ENCODE measurements at places on chromosomes 2 and 18.
A peak's percentile ranks its signal among the peaks of the same experiment; 100 is the strongest.

DNA sequence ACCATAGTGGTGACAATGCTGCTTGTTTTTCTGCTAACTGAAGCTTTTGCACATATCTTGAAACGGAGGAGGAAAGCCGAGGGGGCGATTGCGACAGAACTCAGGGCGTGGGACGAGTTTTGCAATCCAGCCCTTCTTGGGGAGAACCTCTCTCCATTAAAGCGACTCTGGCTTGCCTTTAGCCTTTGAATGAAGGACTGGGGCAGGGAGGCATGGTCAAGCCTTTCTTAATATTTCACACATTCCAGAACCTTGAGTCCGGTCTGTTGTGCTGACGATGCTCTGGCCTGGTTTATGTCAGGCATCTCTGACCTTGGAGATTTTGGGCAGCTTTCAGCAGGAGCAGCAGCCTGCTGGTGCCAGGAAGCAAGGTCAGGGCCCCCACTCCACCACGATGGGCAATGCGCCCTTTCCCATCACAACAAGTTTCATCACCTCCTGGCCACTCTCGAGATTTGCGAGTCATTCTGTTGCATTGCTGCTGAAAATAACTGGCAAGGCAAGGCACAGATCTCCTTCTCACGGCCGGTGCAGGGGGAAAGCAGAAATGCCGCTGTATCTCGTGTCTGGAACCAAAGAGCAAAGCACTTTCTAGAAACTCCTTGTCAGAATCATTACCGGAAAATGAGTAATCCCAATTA lies 10.8 kb downstream of the EMILIN2 start:
- DNase-seq, result no peak

DNA sequence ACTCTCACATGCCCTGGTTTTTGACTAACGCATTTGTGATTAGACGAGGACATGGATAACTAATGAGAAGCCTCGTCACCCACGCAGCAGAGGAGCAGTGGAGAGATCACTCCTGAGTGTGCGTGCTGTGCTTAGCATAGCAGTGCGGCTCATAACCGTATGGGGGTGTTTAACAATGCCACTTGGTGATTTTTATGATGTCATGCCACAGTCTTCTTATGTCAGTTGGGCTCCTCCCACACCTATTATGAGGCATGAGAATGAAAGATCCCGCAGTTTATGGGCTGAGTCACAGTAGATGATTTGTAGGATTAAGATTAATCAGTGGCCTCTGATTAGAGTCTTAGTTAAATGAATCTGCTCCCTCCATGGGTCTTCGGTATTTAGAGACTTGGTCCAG lies 2.5 kb upstream of the SMIM21 start:
- DNase-seq, result no peak

GRCh38 chr2:199985625-199986207 lies 30.3 kb downstream of the MAIP1 start:
- peak; percentile 93 for DNase-seq

DNA sequence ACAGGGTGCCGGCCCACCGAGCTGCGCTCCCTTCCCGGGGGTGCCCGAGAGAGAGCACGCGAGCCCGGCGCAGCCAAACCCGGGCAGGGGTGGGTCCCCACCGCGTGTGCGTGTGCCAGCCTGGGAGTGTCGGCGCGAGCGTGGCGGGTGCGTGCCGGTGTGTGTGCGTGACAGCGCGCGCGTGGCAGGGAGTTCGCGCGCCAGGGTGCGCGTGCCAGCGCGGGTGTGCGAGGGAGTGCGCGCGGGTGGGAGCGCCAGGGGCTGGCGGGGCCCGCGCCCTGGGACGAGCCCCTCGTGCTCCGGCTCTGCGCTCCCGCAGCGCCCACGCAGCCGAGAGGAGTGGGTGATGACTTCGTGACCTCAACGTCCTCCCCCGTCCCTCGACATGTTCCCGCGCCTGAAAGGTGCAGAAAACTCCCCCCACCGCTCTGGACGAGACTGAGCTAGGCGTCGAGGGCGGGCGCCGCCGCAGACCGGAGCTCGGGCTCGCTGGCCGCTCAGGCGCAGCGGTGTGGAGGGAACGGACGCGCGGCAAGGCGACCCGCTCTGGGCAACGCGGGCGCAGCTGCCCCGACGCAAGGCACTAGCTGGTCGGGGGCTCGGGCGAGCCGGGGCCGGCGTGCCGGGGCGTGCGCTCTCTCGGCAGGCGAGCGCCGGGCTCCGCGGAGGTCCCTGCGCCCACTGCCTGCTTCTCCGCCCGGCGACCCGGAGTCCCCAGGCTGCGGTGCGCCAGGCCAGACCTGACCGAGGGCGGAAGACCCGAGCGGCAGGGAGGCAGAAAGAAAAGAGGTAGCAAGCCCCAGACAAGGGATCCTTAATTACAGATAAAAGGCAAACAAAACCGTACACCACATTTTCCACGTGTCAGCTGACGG lies 582.8 kb downstream of the ZEB2 start:
- peak; percentile 22 for DNase-seq

DNA sequence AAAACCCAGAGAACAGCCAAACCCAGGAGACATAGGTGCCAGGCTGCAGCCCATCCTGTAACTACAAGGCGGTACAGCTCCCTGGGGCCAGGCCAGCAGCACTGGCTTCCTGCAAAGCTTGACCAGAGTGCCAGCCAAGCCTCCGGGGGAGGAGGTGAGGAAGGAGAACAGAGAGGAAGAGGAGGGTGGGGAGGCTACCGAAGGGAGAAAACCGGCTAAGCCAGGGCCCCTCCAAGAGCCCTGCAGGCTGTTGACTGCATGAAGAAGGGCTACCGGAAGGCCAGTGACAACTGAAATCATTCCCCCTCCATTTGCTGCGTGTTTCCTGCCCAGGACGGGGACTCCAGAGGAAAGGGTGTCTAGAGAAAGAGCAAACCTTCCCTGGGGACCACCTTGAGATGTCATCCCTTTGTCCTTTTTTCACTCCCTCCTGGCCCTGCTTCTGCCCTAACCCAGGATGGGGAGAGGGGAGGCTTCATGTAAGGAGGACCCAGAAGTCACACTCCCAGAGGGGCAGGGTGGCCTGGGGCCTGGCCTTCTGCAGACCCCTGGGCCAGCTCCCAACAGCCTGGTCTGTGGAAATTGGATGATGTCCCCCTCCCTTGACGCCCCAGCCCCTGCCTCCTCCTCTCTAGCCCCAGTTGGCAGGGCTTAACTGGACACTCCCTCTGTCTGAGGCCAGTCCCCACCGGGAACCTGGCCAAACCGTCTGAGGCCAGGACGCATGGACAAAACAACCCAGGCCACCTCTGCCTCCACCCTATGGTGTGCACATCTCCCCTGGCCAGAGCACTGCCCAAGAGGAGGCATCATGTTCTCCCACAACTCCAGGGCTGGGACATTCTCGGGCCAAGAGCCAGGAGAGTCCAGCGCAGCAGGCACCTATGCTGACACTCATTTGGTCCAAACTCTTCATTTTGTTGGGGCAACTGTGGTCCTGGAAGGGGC lies 207.8 kb downstream of the CYP26B1 start:
- DNase-seq, result no peak

DNA sequence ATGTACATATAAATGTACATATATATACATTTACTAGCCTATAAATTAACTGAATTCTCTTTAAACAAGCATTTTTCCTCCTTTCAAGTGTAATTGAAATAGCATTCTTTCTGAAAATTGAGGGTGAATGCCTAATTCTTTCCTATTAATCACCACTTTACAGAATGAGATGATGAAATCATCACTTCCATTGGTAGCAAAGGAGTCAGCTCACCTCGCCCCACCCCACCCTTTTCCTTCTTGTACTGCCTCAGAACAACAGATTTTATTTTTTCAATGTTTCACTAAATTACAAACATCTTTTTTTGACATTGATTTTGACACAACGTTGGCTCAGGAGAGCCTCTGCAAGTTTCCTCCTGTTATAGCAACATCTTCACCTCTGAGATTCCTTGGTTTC lies 181.9 kb upstream of the CDH7 start:
- DNase-seq, result no peak

DNA sequence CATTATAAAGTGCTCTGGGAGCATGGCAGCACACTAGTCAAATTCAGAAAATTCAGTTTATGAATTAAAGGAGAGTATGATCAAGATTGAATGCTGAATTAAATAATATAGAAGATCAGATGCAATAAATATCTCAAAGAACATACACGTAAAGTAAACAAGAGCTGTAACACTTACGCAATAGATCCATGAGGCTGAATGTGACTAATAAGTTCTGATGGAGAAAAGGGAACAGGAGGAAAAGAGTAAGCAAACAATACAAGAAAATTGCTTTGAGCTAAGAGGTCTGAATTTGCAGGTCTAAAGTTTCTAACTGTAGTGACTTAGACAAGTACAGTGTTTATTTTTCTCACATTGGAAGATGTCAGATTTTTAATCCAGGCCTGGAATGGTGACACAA lies 646.7 kb upstream of the ZNF804A start:
- DNase-seq, result no peak

DNA sequence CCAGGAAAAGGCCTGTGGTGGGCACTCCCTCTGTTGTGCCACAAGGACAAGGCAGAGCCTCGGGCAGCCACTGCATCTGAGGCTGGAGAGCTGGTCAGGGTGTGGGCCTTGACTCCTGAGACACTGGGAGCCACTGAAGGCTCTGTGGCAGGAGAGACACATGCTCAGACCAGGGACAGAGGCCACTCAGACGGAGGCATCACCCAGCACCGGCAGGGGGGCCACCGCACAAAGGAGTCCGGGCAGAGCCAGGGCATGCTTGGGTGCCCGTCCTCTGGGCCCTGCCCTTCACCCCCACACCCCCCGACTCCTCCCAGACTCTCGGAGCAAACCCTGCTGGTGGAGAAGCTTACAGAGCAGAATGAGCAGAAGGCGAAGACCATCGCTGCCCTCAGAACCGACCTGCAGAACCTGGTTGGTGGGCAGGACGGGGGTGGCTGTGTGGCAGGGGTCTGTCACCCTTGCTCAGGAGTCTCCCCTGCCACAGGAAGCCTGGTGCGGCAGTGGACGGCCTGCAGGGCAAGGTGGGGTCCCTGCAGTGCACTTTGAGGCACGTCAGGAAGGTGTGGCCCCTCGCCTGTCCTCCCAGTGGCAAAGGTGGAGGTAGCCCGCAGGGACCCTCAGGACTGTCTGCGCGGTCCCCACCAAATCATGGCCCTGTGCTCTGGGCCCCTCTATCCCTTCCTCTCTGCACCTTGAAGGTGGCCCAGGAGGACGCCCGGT lies 26.0 kb downstream of the CROCC2 start:
- no peak for DNase-seq

GRCh38 chr2:138087751-138088593 lies 123.7 kb downstream of the HNMT start:
- DNase-seq, result no peak

GRCh38 chr2:174325373-174326160 lies 9.2 kb upstream of the SP9 start:
- peak; percentile 82 for DNase-seq

GRCh38 chr18:51721388-51721787 lies 523.9 kb upstream of the MEX3C start:
- no peak for DNase-seq

- no peak for DNase-seq
Observed at GRCh38 chr2:8600456-8600855, 81.4 kb upstream of the ID2 start.

DNA sequence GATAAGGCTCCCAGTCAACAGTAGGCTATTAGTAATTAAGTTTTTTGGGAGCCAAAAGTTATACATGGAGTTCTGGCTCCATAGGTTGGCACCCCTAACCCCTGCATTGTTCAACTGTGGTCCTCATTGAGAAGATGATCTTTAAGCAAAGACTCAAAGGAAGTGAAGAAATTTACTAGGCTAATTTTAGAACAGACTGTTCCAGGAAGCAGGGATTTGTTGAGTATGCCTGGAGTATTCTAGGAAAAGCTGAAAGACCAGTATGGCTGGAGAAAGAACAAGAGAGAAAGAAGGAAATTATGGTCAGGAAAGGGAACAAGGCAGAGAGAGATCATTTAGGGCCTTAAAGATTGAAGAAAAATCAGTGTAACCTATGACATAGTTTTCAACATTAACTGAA lies 125.1 kb downstream of the PMAIP1 start:
- DNase-seq, result no peak

- no peak for DNase-seq
Observed at GRCh38 chr2:10309286-10309685, 6.6 kb downstream of the HPCAL1 start.

DNA sequence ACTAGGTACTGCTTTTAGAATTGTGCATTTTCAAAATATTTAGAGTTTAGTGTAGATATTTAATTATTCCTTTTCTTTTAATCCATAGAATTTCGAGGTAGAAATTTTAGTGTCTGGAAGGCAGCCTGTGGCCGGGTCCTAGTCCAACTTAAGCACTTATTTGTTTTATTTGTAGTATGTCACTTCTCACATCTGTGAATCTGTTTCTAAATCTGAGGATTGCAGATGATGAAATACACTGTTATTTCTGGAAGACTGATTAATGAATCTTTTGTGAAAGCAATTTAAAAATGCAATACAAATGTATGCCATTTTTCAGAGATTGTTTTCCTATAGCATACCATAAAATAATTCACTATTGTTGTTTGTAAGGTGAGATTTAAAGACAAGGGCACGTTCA lies 483.9 kb upstream of the TRIB2 start:
- DNase-seq, result no peak

DNA sequence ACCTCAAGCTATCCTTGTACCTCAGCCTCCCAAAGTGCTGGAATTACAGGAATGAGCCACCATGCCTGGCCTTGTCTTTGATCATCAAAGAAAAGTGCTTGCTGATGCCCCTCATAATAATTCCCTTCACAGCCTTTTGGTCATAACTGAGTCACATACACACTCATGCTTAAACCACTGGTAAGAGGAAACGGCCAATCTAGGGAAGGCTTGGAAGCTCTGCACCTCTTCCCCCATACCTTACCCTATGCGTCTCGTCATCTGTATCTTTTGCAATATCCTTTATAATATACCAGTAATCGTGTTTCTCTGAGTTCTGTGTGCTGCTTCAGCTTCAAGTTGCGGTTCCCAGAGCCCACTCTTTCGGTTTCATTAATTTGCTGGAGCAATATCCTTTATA lies 4.8 kb upstream of the RNF138 start:
- DNase-seq, result no peak

- DNase-seq, result no peak
Observed at GRCh38 chr2:178899656-178900055, 92.4 kb upstream of the TTN start.

Data from Kasumi-1 (cell line).